ENCODE measurements at places on chromosomes 12 and 14.

- DNase-seq, result peak; percentile 26
Measured at GRCh38 chr12:120581998-120582397, 796 bp upstream of the POP5 start.

- no peak for DNase-seq
Measured at GRCh38 chr12:62625228-62625627, 158.6 kb downstream of the MON2 start.

DNA sequence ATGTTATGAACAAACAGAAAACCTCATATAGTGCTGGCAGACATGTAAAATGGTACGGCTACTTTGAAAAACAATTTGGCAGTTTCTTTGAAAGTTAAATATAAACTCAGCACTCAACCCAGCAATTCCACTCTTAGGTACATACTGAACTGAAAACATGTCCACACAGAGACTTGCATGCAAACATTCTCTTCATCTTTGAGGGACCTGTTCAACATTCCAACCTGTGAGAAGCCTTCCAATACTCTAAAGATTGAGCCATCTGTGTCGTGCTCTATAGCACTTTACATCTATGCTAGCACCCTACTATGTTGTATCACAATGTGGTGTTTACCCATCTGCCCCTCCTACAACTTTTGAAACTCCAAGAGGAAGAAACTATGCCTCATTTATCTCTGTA, 79.3 kb downstream of the DNAI7 start:
- no peak for DNase-seq

GRCh38 chr12:94282675-94283074, 134.3 kb downstream of the PLXNC1 start:
- no peak for DNase-seq

DNA sequence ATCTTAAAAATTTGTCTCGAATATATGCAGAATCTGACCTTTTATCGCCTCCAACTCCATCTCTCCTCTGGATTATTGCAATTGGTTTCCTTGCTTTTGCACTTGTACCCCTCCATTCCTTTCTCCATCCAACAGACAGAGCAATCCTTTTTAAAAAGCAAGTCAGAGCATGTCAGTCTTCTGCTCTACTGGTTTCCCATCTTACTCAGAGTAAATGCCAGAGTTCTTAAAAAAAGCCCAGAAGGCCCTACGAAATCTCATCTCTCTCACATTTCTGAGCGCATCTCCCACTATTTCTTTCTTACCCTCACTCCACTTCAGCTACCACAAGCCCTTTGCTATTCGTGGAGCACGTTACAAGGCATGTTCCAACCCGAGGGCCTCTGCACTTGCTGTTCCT, 236.9 kb upstream of the DDHD1 start:
- DNase-seq, result no peak

- DNase-seq, result no peak
Measured at GRCh38 chr12:121331248-121331647, 21.0 kb downstream of the ANAPC5 start.

GRCh38 chr12:46635818-46636217, 190.0 kb downstream of the SLC38A4 start:
- DNase-seq, result no peak

- no peak for DNase-seq
Measured at GRCh38 chr14:33364466-33364865, 425.8 kb downstream of the NPAS3 start.

All from SJSA1 (cell line).